ENCODE measurements at places on chromosomes 1 and 21.
A peak's percentile ranks its signal among the peaks of the same experiment; 100 is the strongest.

GRCh38 chr1:66266756-66267155 lies 267.2 kb upstream of the SGIP1 start:
- peak; percentile 52 for DNase-seq

DNA sequence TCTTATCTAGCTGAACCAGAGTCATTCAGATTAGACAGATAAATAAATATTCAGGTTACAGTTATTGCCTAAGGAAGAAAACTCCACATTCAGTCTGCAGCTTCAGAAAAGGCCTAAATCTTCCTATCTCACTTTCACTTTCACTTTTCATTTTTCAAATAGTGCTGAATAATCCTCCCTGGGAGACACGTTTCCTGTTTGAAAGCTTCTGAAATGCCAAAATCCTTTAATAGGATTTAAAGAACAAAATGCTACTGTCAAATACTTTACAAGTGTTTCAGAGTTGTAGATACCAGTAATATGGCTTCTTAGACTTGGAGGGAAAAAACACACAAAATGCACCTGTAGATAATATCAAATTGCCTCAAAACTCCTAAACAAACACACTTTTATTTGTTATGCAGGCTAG lies 3.9 kb downstream of the PSMB2 start:
- peak; percentile 26 for DNase-seq

GRCh38 chr1:230925608-230926007 lies 53.1 kb downstream of the TTC13 start:
- DNase-seq = no peak

- DNase-seq = peak; percentile 85
Observed at GRCh38 chr21:38878379-38879179, 72.8 kb downstream of the ETS2 start.

DNA sequence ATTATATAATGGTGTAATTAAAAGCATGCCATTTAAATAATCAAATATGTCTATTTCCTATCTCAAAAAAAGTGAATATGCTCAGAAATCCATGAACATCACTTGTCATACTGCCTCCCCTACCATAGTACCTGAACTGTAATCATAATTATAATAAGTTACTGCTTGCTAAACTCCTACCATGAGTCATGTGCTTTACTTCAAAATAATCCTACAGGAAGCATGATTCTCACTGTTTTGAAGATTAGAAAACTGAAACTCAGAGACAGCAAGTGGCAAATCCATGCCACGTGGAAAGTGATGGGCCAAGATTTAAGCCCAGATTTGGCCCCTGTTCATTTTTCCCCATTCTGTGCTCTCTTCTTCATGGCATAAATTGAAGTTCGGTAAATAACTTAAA lies 5.2 kb downstream of the LRRC7 start:
- no peak for DNase-seq

DNA sequence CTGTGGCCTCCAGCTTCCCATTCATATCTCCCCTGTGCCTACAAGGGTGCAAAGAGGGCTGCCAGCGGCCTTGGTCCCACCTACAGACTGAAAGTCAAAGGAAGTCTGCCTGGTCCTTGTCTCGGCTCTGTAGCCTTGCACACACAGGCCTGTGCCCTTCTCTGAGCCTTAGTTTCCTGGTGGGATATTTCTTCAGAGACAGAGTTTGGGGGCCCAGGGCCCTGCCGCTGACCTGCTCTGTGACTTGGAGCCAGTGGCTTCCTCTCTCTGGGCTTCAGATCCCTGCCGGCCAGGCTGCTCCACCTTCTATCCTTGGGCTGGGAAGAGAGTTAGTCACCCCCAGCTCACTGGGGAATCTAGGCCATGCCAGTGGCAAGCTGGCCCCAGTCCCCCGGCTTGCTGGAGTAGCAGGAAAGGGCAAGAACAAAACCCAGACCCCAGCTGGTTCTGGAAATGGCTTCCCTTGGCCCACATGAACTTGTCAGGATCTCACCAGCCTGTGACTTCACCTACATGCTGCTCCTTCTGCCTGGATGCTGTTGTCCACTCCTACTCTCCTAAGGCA lies 1.0 kb upstream of the TMEM61 start:
- DNase-seq = no peak

GRCh38 chr1:226061841-226062557 lies 517 bp upstream of the H3-3A start:
- DNase-seq = peak; percentile 71

GRCh38 chr1:106022312-106022902 lies 1034.1 kb upstream of the PRMT6 start:
- DNase-seq = no peak

GRCh38 chr1:54794451-54795355 lies 6.4 kb downstream of the TTC22 start:
- DNase-seq = no peak

- peak; percentile 72 for DNase-seq
Observed at GRCh38 chr1:235417086-235417697, 50.0 kb downstream of the TBCE start.

GRCh38 chr1:5962265-5963105 lies 29.7 kb downstream of the NPHP4 start:
- no peak for DNase-seq

Measured in fibroblast of gingiva (primary cell).